ENCODE measurements at places on chromosomes 6 and 20.

DNA sequence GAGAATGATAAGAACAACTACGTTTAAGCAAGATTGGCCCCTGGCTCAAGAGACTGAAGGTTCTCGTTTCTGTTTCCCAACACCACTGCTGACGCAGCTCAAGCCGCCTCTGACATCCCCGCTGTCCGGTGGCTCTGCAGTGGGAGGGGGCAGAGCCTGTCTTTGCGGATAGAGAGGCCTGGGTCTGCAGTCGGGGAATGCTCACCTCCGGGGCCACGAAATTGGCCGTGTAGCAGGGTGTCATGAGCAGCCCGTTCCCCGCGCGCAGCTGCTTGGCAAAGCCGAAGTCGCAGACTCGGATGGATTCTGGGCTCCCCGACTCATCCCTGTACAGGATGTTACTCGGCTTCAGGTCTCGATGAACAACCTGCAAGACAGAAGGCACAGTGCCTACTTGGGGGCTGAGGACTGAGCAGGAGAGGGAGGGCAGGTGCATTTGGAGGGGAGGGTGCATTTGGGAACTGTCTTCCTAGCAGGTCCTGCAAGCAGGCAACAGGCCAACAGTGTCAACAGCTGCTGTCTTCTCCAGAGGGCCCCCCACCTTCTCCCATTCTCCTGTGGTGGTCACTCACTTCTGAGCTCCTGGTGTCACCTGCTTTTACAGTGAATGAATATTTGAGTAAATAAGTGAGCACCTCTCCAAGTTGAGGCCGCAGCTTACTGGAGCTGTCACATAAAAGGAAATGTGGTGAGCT, 40.5 kb upstream of the MPC1 start:
- no peak for DNase-seq

GRCh38 chr20:44431118-44431501, 44.6 kb upstream of the TTPAL start:
- no peak for DNase-seq

- no peak for DNase-seq
Observed at GRCh38 chr6:11094411-11094851, 797 bp downstream of the SMIM13 start.

- no peak for DNase-seq
Observed at GRCh38 chr20:46400828-46401477, 5.5 kb downstream of the ELMO2 start.

DNA sequence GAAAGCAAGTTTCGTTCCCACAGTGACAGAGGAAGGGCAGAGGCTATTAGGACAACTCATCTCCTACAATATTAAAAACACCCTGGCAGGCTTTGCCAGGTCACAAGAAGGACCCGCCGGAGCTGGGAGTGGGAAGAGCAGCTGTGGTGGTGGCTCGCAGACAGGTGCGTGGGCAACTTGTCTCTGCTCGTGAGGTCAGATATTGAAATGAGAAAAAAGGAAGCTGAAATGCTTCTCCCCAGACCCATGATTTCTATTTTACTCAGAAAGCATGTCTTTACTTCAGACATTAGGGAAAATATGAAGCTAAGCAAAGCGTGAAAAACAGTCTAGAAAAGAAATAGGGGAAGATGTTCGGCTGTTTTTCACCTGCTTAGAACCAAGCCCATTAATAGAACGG, 166.3 kb upstream of the EEF1E1 start:
- DNase-seq = no peak

DNA sequence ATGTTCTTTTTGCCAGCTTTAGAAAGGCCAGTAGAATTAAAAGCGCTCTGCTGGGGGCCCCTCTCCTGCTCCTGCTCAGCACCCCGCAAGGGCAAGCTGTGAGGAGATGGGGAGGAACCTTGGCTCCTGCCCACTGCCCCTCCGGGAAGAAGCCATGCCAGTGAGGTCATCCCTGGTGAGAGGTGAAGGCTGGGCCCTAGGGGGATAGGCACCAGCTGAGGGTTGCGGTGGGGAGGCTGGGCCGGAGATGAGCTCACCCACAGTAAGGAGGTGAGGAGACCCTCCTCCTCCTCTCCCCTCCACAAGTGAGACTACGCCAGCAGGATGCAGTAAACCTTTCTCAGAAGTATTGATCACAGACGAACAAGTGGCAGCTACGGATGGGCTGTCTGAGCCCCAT, 32.1 kb downstream of the LRFN2 start:
- no peak for DNase-seq

DNA sequence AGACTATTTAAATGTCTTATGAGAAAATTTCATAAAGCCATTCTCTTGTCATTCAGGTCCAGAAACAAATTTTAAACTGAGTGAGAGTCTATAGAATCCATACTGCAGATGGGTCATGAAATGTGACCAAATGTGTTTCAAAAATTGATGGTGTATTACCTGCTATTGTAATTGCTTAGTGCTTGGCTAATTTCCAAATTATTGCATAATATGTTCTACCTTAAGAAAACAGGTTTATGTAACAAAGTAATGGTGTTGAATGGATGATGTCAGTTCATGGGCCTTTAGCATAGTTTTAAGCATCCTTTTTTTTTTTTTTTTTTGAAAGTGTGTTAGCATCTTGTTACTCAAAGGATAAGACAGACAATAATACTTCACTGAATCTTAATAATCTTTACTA, 5.0 kb downstream of the MARCKS start:
- no peak for DNase-seq

DNA sequence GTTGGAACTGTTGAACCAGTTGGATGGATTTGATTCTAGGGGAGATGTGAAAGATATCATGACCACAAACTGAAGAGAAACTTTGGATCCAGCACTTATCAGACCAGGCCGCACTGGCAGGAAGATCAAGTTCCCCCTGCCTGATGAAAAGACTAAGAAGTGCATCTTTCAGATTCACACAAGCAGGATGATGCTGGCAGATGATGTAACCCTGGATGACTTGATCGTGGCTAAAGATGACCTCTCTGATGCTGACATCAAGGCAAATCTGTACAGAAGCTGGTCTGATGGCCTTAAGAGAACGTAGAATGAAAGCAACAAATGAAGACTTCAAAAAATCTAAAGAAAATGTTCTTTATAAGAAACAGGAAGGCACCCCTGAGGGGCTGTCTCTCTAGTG, 72.8 kb upstream of the CDYL start:
- DNase-seq = no peak

- no peak for DNase-seq
Observed at GRCh38 chr6:33812669-33813068, 8.9 kb upstream of the MLN start.

DNA sequence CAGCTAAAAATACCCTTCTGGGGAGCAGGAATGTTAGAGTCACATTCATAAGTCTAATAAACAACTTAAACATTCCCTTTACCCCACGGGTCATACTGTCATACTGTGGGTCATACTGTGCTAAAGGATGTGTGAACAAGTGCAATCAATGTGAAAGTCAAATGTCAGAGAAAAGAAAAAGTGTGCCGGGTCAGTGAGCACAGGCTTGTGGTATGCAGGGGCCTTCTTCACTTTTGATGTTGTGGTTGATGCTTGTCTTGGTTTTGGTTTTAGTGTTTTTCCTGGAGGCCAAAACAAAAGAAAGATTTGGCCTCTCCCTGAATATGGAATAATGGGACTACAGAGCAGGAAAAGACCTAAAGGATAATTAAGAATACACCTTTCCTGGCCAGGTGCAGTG, 267.9 kb upstream of the PLN start:
- DNase-seq = no peak

- no peak for DNase-seq
Observed at GRCh38 chr6:104526376-104526775, 333.3 kb downstream of the HACE1 start.

- DNase-seq = no peak
Observed at GRCh38 chr6:135075018-135075417, 20.4 kb upstream of the HBS1L start.

DNA sequence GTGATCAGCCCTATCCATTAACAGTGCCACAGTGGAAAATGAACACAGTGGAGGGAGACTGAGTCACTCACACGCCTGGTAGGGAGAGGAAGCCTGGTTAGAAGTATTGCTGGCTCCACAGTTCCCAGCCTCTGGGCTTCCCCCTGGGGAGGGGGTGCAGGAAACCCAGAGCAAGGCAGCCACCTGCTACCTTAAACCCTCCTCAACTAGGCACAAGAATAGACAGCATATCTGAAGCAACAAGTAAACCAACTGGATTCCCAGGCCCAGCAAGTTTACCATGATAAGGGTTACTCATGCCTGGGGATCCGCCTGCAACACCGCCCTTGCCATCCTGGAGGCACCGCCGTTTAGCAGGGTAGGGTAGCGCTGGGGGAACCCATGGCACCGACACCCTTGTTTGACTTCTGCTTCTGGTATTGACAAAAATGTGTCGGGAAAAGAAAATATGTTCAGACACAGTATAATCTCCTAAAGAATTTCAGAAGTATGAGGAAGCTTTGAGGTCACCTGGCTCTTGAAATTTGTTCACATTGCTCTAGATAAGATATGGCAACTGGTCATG, 38.3 kb downstream of the SLC22A23 start:
- DNase-seq = no peak

DNA sequence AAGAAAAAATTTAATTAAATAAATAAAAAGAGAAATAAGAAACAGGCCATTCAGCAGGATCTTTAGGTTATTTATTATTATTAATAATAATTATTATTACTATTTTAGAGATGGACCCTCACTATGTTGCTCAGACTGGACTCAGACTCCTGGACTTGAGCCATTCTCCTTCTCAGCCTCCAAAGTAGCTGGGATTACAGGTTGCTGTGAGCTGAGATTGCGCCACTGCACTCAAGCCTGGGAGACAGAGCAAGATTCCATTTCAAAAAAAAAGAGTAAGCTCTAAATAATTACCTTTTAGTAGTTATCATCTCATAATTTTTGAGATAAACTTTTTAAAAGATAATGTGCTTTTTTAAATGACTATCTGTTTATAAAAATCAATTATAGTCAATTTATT, 1102.8 kb upstream of the GJE1 start:
- DNase-seq = no peak

DNA sequence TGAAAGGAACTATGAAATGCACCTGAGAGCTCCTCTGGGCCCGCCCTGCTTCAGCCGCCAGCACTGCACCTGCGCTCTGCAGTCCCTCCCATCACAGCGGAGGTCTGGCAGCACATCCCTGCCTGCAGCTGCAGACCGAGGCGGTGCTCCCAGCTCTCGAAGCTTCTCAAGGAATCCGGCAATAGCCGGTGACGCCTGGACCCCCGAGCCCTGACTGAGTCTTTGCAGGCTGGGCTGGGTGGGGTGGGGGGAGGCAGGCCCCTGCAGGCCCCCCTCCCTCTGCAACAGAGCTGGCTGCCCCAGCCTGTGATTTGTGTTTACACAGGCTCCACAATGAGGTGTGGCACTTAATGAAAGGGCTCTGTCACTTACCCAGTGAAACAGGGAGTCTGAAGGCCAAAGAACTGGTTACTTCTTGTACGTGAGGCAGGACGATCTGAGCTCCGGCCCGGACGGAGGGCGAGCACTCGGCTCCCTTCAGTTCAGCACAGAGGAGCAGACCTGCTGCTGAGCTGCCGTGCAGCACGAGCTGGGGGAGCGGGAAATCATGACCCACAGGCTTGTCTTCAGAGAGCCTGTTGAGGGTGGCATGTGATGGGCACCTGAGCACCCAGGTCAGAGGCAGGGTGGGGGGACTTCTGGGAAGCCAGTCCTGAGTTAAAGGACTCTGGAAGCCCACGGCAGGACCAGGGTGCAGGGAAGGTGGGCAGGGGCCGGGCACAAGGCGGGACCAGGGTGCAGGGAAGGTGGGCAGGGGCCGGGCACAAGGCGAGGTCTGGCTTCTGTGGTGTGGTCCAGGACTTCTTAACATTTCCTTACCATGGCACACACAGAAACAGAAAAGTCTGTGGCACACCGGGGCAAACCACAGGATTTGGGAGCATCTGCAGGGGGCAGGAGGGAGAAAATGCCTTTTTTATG, 192.3 kb upstream of the THBS2 start:
- no peak for DNase-seq

GRCh38 chr6:8013763-8014162, 50.4 kb downstream of the BLOC1S5 start:
- DNase-seq = no peak

DNA sequence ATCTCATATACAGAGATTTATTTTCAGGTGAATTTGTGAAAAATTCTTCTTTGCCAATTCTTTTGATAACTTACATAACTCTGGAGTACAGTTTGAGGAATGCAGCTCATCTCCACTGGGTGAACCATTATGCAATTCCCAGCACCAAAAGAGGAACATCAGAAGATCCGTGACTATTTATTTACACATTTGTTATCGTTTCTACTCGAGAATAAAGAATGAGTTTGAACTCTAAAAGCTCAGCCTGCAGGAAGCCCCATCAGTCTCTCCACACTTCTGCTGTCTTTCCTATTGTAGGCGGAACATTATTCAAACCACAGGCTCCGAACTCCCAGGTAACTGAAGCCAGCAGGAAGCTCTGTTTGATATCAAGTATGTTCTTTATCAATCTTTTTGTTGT, 95.9 kb upstream of the IFNGR1 start:
- no peak for DNase-seq

GRCh38 chr6:79149884-79150283, 71.8 kb upstream of the PHIP start:
- DNase-seq = no peak

GRCh38 chr6:26660000-26660361, 435 bp upstream of the ZNF322 start:
- DNase-seq = no peak

GRCh38 chr6:5534643-5535042, 273.3 kb downstream of the FARS2 start:
- no peak for DNase-seq

DNA sequence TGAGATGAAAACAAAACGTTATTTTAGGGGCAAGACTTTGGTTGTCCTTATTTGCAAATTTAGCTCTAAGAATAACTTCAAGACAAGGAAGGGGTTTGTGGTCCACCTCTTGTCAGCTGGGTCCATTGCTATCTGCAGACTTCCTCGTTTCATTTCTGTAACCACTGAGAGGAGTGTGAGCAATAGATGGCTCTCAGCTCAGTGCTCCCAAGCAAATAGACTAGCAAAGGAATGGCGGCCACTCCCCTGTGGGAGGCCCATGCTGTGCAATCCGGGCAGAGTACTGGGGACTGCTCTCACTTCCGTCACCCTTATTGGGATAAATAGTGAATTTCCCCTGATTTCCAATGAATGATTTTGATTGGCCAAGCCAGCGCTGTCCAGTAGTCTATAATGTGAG, 176.6 kb downstream of the ZDHHC14 start:
- DNase-seq = no peak

GRCh38 chr20:9300080-9300479, 214.3 kb upstream of the LAMP5 start:
- DNase-seq = no peak

Measured in amygdala (tissue), 56 donors.